ENCODE measurements at places on chromosomes 12 and 14.

- DNase-seq: no peak
Measured at GRCh38 chr12:82690006-82690405, 3.3 kb downstream of the TMTC2 start.

GRCh38 chr14:75307700-75308379 lies 29.2 kb downstream of the FOS start:
- peak; percentile 75 for DNase-seq

- no peak for DNase-seq
Measured at GRCh38 chr12:93704122-93704521, 26.9 kb downstream of the CRADD start.

DNA sequence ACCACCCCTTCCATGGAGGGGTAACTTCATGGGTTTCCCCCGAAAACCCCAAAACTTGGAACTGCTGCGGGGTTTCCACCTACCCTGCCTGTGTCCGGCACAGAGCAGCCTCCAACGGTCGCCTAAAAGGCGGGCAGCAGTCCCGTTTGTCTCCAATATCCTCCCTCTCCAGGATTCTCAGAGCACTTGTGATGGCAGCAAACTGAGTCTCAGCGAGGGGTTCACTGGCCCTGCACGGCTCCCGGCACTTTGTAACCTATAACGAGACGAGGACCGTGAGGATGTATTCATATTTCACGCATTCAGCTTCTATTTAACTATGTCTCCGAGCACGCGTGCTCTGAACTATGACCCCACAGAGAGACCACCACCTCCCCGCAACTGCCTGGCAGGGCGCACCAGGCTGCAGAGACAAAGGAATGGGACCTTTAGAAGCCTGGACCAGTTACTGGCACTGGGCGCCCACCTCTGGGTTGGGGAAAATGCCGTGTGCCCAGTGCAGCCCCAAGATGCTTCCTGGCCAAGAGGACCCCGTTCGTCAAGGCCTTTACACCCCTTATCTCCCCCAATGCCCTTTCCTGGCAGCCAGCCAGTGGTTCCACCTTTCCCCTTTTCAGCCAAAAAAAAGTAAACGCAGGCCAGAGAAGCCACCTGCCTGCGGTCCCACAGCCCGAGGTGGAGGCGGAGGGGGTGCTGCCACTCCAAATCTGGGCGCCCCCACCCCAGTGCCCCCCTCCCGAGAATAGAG lies 173.1 kb upstream of the RTL1 start:
- DNase-seq: no peak

DNA sequence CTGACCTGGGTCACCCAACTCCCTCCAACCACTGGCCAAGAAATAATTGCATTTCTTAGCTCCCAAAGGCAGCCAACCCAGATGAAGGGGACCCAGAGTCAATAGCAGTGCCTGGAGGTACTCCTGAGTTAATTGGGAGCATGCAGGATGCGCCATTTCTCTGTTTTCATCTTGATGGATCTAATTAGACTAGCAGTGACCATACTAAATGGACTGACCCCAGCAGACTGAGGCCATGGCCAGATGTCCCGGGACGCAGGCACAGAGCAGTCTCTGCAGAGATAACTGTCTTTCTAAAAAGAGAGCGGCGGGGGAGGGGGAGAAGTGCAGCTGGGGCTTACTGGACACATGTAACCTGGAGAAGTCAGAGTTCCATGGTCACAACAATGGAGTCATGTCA lies 53.2 kb upstream of the CMKLR1 start:
- DNase-seq: no peak

DNA sequence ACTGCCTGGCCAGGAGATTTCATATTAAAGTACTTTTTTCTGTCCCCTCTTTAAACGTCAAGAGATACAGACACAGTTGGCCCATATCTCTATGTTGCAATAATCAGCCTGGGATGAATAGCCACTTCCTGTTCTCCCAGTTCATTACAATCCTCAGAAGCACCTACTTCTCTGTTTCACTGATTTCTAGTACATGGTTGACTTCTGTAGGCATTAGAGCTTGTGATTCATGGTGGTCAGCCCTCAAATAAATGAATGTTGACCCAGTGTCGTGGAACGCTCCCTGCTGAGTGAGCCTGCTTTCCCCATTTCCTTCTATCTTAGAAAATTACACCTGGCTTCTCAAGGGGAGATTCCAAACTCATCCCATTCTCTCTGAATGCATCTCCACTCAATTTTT lies 416.7 kb downstream of the PDZRN4 start:
- no peak for DNase-seq

GRCh38 chr12:21975293-21975692 lies 34.1 kb upstream of the ABCC9 start:
- no peak for DNase-seq

DNA sequence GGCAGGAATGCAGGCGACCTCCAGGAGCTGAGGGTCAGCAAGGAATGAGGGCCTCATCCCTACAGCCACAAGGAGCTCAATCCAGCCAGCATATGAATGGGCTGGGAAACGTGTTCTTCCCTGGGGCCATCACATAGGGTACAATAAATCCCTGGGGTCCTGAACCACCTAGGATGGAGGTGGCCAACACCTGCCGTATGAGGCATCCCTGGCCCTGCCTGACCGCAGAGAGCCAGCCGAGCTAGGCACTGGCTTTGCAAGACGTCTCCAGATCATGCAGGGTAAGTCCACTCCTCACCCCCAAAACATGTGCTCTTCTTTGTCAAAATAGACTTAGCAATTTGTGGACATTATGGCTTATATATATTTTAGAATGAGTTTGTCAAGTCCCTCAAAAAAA lies 303.7 kb upstream of the DIO3 start:
- DNase-seq: no peak

- DNase-seq: no peak
Measured at GRCh38 chr12:60075091-60075490, 479.3 kb downstream of the SLC16A7 start.

DNA sequence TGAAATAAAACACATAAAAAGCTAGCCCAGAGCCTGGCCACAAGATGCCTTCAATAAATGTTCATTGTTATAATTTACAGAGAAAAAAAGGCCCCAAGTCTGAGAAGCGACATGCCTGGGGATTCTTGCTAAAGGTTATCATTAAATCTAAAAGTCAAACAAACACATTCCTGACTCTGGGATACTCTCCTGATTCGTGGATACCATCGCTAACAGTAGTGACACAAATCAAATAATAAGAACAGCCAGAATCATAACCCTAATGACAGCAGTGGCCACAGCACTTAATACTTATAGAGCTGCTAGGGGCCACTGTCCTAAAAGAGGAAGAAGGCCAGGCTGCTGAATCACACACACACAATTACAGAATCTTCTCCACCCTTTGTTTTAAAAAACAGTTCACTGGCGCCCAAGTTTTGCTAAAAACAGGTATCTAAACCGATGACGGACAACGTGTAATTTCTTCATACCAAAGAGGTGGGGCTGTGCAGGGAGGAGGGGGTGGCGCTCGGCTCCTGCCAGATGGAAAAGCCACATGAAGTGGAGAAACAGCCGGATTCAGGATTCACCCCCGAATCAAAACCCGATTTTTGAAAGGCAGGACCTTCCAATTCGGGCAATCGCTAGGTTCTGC lies 1.2 kb downstream of the CLIP1 start:
- DNase-seq: peak; percentile 20

DNA sequence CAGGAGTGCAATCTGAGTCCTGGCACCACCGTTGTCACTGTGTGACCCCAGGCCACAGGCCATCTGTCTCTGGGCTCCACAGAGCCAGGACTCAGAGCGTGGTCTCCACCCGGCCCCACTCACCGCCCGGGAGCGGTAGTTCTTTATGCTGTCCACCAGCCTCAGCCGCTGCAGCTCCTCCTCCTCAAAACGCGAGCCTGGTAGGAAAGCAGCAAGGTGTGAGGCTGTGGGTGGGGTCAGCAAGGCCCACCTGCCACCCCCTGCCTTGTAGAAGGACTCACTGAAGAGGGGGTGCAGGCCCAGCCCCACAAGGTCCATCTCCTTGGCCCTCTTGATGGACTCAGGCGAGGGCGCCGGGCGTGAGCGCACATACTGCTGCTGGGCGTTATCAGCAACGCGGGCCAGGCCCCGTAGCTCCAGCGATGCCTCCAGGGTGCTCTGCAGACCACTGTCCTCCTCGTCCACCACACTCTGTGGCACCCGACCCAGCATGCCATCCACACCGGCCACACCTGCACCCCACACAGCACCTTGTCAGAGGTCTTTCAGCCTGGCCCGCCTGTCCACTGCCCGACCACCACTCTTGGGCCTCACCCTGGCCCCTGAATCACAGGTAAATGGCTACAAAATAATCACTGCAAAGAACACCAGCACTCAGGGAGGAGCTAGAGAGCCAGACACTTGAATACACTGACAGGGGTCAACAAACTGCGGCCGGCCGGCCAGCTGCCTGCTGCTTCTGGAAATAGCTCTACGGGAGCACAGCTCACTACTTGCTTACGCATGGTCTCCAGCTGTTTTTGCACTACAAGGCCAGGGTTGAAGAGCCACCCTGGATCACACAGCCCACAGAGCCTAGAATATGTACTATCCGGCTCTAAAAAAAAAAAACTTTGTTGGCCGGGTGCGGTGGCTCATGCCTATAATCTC lies 16.3 kb downstream of the CFAP73 start:
- no peak for DNase-seq

DNA sequence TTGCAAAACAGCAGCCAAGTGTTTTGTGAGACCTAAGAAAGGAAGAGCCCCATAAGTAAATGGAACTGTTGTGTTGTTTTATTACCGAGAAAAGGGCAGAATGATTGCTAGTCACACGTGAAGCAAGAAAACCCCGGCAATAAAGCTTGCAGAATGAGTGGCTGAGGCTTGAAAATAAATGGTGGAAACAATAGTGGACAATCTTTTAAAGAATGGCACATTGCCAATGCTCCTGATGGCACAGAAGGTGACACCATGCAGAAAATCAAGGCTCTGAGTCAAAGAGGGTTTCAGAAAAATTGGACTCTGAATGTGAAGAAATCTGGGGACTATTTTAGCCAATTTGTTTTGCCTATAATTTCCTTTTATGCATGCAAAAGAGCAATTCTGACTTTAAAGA lies 4.0 kb upstream of the AQP2 start:
- DNase-seq: no peak

DNA sequence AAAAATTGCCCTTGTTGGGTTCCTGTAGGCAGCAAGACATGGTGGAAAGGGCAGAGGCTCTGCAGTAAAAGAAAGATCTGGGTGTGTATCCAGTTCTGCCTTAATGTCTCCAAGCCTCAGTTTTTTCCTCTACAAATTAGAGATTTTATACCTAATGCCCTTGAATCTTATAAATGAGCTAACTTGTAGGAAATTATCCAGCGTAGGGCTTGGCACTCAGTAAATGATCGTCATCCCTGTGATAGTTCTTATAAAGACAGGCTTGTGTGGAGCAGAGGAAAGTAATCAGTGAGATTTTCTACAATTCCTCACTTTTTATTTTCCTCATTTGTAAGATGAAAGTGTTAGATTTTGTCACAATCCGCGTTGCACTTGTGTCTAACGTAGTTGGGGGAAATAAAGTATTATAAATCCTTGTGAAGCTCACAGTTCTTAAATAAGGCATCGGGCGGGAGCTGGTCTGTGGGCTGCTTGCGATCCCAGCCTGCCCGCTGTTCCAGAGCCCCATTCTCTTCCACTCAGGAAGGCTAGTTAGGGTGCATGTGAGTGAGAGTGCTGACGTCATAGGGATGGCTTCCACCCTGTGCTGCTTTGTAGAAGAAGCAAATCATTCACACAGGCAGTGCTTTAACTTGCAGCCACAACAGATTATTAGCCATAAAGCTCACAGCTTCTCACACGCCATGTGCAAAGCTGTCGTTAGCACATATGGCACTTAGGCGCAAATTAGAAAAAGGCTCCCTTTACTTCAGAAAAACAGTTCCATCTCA lies 87.6 kb downstream of the EML1 start:
- no peak for DNase-seq

- no peak for DNase-seq
Measured at GRCh38 chr12:121513464-121514183, 67.2 kb downstream of the KDM2B start.

GRCh38 chr12:103901518-103902173 lies 28.6 kb upstream of the HSP90B1 start:
- DNase-seq: peak; percentile 52

- no peak for DNase-seq
Measured at GRCh38 chr12:79512068-79512467, 178.7 kb downstream of the PAWR start.

GRCh38 chr12:112409064-112409905 lies at the start of gene RPL6:
Gene RPL6, minus strand, starts transcription at chr12:112409605. Its CDS starts 949 bp downstream, at chr12:112408656.
- peak; percentile 89 for DNase-seq

GRCh38 chr12:123032736-123033391 lies 52.4 kb downstream of the ARL6IP4 start:
- DNase-seq: no peak

- DNase-seq: peak; percentile 52
Measured at GRCh38 chr12:122871851-122872780, 23.8 kb downstream of the VPS37B start.

GRCh38 chr12:112822056-112822455 lies 30.5 kb downstream of the RPH3A start:
- no peak for DNase-seq

- no peak for DNase-seq
Measured at GRCh38 chr12:124637581-124637981, 70.2 kb upstream of the NCOR2 start.

DNA sequence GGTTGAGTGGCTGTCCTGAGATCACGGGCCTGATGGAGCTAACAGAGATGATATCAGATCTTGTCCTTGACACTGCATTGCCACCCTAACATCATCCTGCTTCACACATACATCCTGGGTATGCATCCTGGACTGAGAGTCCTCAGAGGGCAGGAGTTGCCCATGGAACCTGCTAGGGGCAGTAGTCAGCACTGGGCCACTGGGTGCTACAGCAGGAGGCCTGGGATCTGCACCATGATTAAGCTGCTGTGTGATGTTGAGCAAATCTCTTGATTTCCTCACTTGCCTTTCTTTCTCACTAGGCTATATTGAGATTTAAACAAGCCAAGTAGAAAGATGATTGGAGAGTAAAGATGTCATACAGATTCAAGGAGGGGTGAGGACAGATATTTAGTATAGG lies 22.1 kb upstream of the EIF4B start:
- DNase-seq: no peak

DNA sequence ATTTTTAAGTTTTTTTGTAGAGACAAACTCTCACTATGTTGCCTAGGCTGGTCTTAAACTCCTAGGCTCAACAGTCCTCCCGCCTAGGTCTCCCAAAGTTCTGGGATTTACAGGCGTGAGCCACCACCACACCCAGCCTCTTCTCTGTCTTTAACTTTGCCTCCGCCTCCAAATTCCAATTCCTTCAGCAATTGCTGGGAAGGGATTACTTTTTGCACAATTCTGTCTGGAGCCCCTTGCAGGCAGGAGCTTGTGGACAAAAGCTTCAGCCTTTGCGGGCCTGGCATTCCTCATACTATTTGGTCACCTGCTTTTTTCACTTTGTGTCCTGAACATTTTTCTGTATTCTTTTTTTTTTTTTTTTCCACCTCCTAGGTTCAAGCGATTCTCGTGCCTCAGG lies 26.0 kb downstream of the SH2B3 start:
- no peak for DNase-seq

DNA sequence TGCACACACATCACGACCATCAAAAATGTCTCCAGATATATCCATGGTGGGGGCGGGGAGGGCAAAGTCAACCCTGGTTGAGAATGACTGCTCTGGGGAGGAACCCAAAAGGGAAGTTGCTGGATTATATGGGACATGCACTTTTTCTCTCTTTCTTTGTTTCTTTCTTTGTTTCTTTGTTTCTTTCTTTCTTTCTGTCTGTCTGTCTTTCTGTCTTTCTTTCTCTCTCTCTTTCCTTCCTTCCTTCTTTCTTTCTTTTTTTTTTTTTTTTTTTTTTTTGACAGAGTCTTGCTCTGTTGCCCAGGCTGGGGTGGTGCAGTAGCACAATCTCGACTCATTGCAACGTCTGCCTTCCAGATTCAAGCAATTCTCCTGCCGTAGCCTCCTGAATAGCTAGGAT lies 71.5 kb downstream of the TBX5 start:
- no peak for DNase-seq

GRCh38 chr14:100107236-100107635 lies 42.0 kb downstream of the EVL start:
- DNase-seq: no peak

Data from activated CD4-positive, alpha-beta T cell treated with anti-CD3 and anti-CD28 coated beads, Interleukin-2, amount 10 ng/mL, durations not matched to agents 7 days and 5 days (primary cell).